ENCODE measurements at places on chromosomes 4 and X.
A peak's percentile ranks its signal among the peaks of the same experiment; 100 is the strongest.

DNA sequence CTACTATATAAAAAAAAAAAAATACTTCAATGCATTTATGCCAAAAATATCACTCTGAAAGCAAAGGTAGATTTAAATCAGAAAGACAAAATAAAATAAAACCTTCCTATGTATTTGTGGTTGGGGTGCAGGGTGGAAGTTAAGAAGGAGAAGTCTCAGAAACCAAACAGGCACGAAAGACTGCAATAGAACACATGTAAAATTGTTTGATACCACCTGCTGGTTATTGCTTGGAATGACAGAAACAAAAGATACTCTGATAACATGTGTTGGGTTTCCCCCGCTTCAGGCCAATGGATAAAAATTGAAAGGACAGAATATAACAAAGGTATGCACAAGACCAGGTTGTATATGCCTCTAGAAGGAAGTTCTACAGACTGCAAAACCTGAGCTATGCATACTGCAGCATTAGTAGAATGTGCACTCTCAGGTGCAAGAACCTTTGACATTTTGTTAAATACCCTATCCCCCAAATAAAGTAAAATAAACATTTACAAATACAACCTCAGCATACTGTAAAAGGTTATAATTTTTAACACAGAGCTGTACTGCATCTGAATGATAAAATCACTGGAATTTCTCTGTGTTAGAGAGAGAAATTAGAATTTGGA, 118.8 kb downstream of the GABRA2 start:
- DNase-seq, result no peak

- DNase-seq, result no peak
Observed at GRCh38 chr4:1632109-1633104, 51.7 kb downstream of the FAM53A start.

DNA sequence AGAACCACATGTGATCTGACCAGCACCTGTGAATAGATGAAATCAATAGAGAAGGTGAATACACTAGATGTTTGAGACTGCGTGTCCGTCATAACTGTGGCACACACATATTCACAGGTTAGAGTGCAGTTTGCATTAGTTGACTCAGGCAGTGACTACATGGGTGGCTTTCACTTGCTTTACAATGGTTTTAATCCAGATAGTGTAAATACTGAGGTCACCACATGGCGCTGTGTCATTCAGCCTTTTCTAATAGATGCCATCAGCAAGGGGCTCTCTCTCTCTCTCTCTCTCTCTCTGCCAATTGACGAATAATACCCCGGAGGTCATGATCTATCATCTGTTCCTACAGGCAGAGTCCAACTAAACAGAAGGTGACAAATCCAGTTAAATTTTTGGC, 30.7 kb upstream of the FGF13 start:
- DNase-seq, result no peak

GRCh38 chr4:36676139-36677050, 395.0 kb downstream of the DTHD1 start:
- DNase-seq, result no peak

DNA sequence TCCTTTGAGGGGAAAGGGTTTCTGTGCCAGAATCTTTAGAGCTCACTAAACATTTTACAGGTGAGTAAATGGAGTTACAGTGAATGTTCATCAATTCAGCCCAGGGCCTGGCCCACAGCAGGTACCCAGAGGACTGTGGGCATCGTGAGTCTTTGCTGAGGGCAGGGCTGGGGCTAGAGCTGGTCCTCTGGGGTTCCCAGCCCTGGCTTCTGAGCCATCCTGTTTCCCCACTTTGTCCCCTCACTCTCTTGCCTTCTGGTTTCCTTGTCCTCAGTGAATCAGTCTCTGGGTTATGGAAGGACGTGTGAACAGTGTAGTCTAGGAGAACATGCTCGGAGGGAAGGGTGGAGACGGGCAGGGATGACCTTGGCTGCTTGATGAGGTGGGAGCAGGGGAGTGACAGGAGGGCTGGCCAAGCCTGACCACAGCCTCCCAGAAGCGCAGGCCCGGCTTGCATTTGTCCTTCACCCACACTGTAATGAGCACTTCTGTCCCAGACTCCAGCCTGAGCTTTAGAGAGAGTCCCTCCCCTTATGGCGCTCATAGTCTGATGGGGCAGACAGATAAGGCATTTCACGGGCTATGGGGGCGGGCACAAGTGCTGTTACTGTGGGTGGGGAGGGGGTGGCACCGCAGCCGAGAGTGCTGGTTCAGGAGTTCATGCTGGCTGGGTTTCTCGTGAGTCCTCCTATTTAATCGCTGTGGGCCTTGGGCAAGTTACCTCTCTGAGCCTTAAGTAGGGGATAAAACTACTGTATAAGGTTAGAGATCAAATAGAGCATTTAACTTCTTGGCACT, 17.3 kb downstream of the TBC1D14 start:
- DNase-seq, result no peak

- no peak for DNase-seq
Observed at GRCh38 chr4:99378876-99379275, 26.3 kb upstream of the ADH1C start.

GRCh38 chr4:102454268-102454667, 46.9 kb upstream of the NFKB1 start:
- no peak for DNase-seq

DNA sequence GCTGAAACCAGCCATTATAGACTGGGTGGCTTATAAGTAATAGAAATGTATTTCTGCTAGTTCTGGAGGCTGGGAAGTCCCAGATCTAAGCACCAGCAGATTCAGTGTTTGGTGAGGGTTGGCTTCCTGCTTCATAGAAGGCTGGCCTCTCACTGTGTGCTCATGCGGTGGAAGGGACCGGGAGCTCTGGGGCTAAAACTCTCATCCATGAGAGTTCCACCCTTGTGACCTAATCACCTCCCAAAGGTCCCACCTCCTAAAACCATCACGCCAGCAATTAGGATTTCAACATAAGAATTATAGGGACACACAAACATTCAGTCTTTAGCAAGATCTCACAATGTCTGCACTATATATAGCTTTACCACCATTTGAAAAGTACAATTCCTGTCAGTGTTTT, 215.2 kb downstream of the CBR4 start:
- no peak for DNase-seq

DNA sequence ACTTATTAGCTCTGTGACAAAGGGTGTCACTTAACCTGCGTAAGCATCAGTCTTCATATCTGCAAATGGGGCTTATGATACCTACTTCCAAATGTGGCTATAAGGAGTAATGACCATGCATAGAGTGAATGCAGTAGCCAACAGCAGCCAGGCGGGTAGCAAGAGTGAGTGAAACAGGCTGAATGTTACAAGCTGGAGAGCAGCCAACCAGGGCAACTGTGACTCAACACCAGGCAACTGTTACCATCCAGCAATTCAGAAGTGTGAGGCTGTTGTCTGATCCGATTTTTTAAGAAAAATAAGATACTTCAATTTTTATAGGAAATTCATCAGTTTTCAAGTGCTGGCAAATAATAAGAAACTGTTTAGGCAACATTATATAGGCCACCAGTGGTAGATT, 270.2 kb upstream of the TAPT1 start:
- DNase-seq, result peak; percentile 39

DNA sequence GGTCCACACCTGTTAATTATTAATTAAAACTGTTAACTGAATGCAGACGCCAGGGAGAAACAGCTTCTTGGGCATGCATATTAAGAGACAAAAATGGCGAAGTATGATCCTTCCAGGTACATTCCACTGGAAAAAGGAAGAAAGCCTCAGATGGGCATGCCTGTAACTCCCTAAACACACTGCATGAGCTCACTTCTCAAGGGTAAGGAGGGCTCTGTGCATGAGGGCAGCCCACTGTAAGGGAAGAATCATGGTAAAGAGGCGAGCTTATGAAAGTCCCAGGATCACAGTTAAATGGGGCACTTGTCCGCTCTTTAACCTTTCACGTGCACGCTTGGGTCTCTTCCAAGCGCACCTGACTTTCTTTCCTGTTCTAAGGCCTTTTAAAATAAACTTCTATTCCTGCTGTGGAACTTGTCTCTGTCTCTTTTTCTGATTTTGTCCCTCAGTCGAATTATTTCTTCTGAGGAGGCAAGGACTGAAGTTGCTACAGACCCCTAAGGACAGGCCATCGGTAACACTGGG, 321.7 kb downstream of the PPP1R2C start:
- no peak for DNase-seq

- DNase-seq, result no peak
Observed at GRCh38 chr4:102416765-102417164, 71.5 kb upstream of the SLC39A8 start.

DNA sequence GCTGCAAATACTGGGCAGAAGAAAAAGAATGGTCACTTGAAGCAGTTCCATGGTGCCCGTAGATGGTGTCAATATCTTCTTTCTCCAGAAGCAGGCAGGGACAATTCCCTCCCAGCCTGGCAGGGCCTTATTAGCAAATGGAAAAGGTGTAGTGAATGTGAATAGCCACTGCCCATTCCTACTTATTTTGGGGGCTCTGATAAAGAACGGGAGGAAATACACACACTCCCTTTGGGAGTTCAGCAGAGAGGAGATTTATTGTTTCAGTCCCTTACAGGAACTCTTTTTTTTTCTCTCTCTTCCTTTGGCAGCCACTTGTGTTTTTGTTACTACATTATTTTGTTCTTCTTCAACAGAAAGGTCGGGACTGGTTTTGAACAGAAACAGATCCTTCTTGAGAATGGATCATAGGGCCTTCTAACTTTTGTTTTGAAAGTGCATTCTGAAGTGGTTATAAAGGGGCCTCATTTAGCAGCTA, at the start of gene EMCN:
EMCN (minus strand) TSS at position 159 of the 478 bp plus-strand sequence; CDS start at position 51, 108 bp downstream.
- DNase-seq, result no peak

DNA sequence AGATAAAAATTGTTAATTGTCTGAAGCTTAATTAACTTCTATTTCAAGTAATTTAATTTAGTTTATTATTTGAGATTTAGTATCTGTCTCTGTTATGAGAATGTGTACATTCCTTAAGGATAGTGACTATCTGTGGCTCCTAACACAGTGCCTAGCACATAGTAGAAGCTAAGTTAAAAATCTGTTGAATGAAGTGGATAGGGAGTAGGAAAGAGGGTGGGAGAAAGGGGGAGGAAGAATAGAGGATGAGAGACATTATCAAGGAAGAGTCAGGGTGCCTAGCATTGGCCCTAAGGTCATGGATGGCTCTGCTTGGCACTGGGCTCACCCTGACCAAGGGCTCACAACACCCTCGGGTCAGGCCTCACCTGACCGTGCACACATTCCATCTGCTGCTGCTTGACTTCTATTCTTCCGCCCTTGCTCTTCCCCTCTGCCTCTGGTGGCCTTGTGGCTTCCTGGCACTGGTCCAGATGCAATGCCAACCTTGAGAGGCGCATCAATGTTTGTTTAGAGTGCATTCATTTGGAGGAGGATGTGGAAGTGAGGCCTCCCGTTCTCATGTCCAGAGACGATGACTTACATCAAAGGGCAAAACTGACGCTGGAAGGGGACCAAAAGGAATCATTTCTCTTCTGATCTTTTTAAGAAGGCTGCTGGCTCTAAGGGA, 42.3 kb downstream of the TRIM2 start:
- no peak for DNase-seq
